ENCODE measurements at places on chromosomes 4 and X. TPM values are rescaled to one million over a fixed set of nuclear protein-coding genes. Genes with fewer than 3 reads are reported as not detected.

- no peak for DNase-seq
Observed at GRCh38 chr4:46399440-46399839, 9.5 kb upstream of the GABRA2 start.

- no peak for DNase-seq
Observed at GRCh38 chrX:136086521-136086920, 60.8 kb upstream of the FHL1 start.

GRCh38 chrX:53435997-53436396 lies 1.8 kb upstream of the HSD17B10 start:
- DNase-seq: no peak

- no peak for DNase-seq
Observed at GRCh38 chrX:148416931-148417330, 83.5 kb upstream of the AFF2 start.

- no peak for DNase-seq
Observed at GRCh38 chr4:27090406-27090805, 229.8 kb downstream of the STIM2 start.

DNA sequence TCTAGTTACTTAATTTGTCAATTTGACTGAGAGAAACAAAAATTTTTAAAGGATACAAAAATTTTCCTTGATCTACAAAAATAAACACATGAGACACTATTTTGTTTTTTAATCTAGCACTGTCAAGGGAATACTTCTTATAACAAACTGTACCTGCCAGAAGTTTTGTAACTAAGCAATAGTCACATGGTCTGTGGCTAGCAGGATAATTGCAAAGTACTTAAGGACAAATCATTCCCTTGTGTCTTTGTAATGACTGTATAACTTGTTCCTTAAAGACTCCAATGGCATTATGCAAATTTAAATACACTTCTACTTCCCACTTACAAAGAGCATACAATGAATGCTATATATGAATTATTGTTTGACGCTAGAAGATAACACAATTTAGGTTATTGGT lies 25.1 kb upstream of the ANK2 start:
- no peak for DNase-seq

- DNase-seq: no peak
Observed at GRCh38 chrX:145190801-145191389, 56.4 kb upstream of the SPANXN1 start.

DNA sequence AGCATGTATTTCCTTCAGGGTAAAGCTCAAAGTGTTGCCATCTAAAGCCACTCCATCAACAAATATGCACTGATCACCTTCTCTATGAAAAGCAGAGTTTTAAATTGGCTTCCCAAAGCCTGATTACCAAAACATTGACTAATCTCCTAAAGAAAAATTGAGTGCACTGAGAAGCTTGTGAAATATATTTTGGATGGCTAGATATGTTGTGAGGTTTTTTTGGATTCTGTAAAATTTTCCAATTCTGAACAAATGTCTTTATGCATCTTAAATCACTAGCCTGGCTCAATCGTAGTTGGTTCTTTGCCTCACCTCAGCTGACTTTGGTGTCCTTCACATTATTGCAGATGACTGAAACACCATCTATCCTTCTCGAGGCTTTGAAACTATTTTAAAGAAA lies 14.9 kb upstream of the EXOSC9 start:
- no peak for DNase-seq

- no peak for DNase-seq
Observed at GRCh38 chr4:172809319-172809718, 359.3 kb upstream of the GALNT7 start.

- no peak for DNase-seq
Observed at GRCh38 chr4:20641976-20642375, 58.3 kb upstream of the PACRGL start.

DNA sequence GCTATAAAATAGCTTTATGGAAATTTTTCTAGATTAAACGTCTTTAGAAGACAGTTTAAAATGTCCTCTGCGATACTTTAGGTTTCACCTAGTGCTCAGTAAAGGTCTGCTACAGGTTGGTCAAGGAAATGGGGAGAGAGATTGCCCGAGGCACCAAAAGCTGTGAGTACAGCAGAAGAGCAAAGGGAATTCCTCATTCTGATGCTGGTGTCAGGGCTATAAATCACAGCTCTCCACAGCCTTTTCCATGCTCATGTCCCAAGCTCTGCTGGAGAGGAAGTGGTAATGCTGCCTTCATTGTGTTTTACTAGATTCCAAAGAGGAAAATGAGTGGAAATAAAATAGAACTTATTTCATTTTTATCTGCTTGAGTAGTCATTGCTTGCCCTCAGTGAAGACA lies 2060.4 kb downstream of the ARAP2 start:
- DNase-seq: no peak

DNA sequence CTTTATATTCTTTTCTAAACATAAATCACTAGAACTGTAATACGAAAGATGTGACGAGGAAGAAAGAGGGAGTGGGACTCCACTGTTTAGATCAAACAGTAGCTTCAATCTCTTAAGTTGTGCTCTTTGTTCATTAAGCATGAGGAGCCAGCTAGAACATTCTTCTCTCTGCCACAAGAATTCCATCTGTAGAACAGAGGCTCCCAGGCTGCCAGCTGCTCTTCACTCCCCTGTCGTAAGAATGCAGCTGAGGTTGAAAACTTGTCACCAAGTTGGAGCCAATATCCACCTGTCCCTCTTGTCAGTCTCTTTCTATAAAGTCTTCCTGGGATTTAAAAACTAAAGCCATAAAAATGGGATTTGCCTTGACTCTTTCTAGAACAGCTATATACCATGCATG lies 65.0 kb upstream of the SEC24B start:
- no peak for DNase-seq

DNA sequence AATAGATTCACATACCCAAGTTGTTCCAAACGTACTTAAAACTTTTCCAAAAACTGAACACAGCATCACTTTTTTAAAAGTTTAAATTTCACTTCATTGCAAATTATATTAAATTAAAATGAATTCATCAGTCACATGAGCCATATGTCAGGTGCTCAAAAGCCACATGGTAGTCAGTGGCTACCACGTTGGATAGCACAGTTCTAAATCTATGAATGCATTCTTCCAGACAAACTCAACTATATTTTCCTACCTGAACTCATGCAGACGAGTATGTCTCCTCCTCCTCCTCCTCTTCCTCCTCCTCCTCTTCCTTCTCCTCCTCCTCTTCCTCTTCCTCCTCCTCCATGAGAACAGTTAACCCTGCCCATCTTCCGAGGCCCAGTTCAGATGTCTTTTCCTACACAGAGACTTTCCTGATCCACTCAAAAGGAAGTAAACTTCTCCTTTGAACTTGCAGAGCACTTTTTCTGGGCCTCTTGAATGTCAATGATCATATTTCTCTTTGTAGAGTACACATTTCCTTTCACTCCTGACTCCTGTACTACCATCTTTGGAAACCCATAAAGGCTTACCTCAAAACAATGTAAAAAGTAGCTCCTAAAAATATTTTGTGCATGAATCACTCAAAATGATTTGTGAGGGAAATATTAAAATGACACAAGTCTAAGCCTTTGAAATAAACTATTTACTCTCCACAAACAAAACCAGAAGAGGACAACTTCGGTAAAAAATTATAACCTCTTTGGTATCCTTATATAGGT lies 172.6 kb downstream of the AMELX start:
- no peak for DNase-seq

GRCh38 chrX:138709886-138710791 lies 1.4 kb downstream of the FGF13 start:
- DNase-seq: no peak

- no peak for DNase-seq
Observed at GRCh38 chrX:130415201-130415600, 13.4 kb downstream of the RBMX2 start.

DNA sequence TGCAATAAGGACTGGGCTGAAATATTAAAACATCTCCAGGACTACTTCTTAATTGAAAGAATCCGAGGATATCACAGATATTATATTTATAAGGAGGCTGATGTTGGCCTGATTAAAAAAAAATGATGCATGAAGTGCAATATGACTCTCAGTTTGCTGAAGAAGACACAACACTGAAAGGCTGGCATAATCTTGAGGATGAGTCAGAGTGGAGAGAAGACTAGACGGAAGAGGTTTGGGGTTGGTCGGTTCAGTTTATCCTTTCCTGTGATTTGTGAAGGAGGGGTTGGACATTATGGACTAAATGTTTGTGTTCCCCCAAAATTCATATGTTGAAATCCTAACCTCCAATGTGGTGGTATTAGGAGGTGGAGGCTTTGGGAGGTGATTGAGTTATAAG lies 170.3 kb downstream of the CORIN start:
- no peak for DNase-seq

- no peak for DNase-seq
Observed at GRCh38 chrX:140190441-140191108, 225.3 kb upstream of the CXorf66 start.

GRCh38 chrX:49773993-49774392 lies 55.1 kb upstream of the PAGE4 start:
- DNase-seq: no peak

GRCh38 chr4:32847461-32847860 lies 2127.3 kb downstream of the PCDH7 start:
- no peak for DNase-seq

The PARM1 gene
- total RNA-seq: 10.3 TPM

The ADRA2C gene
- 4.6 TPM for total RNA-seq

The PPP1R2C gene
- total RNA-seq: not detected

The UBA1 gene
- total RNA-seq: 126 TPM

The CXXC4 gene
- total RNA-seq: not detected

The CXCL6 gene
- 9.4 TPM for total RNA-seq

The VCX3A gene
- not detected for total RNA-seq

The CT83 gene
- not detected for total RNA-seq

The LRRC66 gene
- not detected for total RNA-seq

The PIM2 gene
- 7.1 TPM for total RNA-seq

The STATH gene
- not detected for total RNA-seq

The G6PD gene
- total RNA-seq: 46.5 TPM

Measured in esophagus squamous epithelium (tissue), 5 donors.